CD14-positive monocyte (primary cell): ENCODE measurements at places on chromosomes 2 and 18. TPM values are rescaled to one million over a fixed set of nuclear protein-coding genes. Genes with fewer than 3 reads are reported as not detected.

- DNase-seq: no peak
These were observed 693 bp upstream of the PDK1 start for GRCh38 chr2:172555272-172555521.

- DNase-seq: no peak
These were observed 1.6 kb upstream of the FABP1 start for GRCh38 chr2:88129313-88129959.

DNA sequence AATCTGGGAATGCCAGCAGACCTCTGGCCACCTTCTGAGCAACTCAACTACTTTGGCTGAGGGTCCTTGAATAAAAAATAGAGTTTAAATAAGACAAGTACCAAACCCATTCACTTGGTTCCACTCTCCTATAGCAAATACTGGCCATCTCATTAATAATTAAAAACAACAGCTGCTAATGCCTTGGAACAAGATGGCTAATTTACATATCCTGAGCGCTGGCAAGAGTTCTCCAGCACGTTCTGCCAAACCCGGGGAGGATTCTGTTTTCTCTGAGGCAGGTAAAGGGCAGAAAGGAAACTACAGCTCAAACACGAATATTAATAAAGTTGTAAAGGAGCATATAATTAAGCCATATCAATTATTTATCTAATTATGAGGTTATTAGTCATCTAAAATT lies 1123.7 kb downstream of the TDRD15 start:
- DNase-seq: no peak

- no peak for DNase-seq
These were observed 1259.5 kb upstream of the CDH2 start for GRCh38 chr18:29436459-29436858.

- DNase-seq: no peak
These were observed 29.7 kb downstream of the C2orf42 start for GRCh38 chr2:70161069-70161534.

DNA sequence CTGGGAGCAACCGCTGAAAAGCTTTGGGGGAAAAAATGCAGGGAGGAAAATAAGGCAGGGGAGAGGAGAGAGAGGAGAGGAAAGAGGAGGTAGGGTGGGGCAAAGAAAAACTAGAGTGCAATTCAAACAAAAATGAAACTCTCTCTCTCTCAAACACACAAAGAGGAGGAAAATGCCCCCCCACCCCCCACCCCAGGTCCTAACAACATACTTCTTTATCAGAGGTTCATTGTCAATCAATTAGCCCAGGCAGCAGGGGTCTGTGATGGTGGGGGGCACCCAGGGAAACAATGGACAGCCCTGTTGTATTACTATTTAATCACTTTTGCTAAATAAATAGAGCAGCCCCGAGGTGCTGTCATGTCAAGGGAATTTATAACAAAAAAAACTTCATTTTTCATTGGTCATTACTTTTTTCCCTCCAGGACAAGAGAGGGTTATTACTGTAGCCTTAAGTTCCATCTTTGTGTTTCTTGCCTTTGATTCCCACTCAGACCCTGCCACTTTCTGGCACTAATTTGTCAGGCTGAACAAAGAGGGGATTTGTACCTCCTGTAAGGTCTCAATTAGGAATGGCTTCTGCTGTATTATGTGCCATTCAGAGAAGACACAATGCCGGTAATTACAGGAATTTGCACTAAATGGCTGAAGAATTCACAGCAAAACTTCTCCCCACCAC lies 55.0 kb downstream of the PLEKHM3 start:
- DNase-seq: no peak

- DNase-seq: peak; percentile 22
These were observed 23.5 kb downstream of the HADHB start for GRCh38 chr2:26268213-26268612.

- DNase-seq: no peak
These were observed 3.5 kb downstream of the SNTG2 start for GRCh38 chr2:953975-954686.

- DNase-seq: no peak
These were observed 193.4 kb upstream of the MYT1L start for GRCh38 chr2:2524348-2524941.

DNA sequence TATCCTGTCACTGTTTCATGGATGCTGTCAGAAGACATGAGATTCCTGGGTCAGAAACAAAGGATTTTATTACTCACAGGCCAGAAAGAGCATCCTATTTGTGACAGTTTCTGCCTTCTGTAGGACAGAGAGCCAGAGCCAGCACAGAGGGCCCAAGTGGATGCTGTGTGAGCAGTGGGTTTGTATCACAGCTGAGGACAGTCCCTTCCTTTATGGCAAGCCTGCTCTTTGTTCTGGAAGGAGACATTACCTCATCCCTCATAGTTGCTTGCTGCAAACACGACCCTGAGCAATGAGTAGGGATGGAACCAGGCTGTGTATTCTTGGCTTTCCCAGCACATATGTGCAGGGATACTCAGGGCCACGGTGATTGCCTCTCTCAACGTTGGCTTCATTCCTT lies 41.6 kb downstream of the ARHGEF4 start:
- DNase-seq: no peak

- no peak for DNase-seq
These were observed 35.4 kb upstream of the TMEM182 start for GRCh38 chr2:102726128-102727087.

GRCh38 chr18:22551536-22552151 lies 133.9 kb upstream of the CTAGE1 start:
- DNase-seq: no peak

DNA sequence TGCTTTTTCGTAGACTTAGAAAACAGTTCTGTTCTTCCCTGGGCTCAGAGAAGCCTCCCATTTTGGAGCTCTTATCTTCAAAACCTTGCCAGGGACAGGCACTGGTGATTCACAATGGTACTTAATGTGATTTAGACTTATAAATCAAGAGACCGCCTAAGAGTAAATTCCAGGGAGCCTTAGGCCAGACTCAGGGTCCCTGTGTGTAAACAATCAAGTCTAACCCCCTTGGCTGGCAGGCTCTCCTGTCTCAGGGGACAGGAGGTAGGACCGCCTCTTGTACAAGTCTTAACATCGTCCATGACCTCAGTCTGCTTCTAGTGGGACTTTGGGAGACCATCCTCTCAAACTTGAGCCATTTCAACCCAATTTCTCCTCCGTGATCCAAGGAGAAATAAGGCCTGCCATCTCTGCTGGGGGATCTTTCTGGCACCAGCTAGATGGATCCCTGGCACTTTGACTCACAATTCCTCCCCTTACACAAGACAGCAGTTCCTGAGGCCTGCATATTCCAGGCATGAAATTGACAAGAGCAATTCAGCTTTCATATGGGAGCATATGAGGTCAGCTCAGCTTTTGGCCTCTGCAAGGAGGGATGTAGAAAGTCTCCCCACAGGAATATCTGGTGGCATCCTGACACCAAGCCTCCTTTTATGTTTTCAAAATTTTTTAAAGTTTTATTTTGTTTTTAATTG lies 487.0 kb downstream of the TNS1 start:
- DNase-seq: no peak

GRCh38 chr2:68110102-68110501 lies 47.3 kb upstream of the C1D start:
- DNase-seq: no peak

DNA sequence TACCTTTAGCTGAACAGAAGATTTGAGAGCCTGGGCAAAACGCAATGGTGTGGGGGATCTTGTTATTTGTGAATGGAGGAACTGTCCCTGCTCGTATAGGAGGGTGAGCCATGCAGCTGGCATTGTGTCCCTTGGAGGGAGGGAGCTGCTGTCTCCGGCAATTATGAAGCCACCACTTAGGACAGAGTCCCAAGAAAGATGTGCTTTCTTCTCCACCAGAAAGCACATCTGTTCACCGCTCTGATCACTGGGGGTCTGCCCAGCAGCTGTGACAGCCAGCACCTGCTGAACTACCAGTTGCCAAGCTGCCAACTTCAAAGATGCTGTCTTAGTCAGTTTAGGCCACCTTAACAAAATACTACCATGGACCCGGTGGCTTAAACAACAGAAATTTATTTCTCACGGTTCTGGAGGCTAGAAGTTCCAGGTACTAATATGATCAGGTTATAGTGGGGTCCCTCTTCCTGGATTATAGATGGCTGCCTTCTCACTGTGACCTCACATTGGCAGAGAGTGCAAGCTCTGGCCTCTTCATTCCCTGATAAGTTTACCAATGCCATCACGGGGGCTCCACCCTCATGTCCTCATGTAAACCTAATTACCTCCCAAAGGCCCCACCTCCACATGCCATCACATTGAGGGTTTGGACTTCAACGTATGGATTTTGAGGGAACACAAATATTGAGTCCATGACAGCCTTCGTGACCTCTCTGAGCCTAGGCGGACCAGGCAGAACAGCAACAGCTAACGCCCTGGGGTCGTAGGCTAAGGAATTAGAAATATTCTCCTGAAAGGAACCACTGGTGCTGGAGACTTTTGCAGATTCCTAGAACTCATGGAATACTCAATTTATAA lies 148.3 kb downstream of the RHBDD1 start:
- DNase-seq: no peak

DNA sequence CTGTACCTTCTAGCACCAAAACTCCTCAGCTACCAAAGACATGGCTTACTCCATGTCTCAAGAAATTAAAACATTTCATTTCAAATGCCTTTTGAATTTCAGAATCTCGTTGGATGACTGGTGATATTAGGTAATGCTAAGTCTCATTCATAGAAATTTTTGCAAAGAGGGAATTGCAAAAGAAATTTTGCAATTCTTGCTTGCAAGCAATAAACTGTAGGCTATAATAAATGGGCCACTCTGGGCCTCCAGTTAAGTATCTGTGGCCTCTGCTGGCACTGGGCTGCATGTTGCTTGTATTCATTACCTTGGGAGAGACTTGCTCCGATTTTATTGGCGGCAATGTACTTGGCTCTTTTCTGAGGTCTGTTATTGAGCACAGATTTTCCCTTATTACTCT lies 2.8 kb upstream of the LCLAT1 start:
- DNase-seq: no peak

- DNase-seq: no peak
These were observed 557.3 kb upstream of the ZNF804A start for GRCh38 chr2:184041077-184041476.

GRCh38 chr18:58213440-58213839 lies 169.4 kb downstream of the NEDD4L start:
- peak; percentile 83 for DNase-seq

GRCh38 chr2:99509387-99509786 lies 19.6 kb upstream of the REV1 start:
- no peak for DNase-seq

DNA sequence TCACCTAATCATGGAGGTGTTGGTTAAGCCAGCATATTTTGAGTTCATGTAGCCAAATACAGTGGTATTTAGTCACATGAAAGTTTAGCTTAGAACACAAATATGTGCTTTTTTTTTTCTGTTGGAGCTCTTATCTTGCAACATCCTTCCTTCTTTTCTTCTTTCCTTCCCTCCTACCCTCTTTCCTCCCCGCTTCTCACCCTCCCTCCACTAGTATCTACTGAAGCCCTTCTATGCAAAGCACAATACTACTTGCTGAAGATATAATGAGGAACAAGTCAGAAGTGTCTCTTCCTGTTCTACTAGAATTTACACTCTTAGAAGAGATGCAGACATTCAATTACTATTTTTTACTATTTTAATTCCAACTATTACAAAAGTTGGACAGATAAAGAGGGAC lies 105.0 kb upstream of the ITGA4 start:
- DNase-seq: no peak

TUBA4B gene
- polyA plus RNA-seq: not detected

TWSG1 gene
- polyA plus RNA-seq: 1.1 and 1.6 TPM in 2 replicates

CFAP65 gene
- polyA plus RNA-seq: not detected

GPR75 gene
- not detected for polyA plus RNA-seq

SERPINE2 gene
- not detected in 2 replicates for polyA plus RNA-seq

PAIP2B gene
- polyA plus RNA-seq: 0.08 TPM

LPIN2 gene
- 10.3 TPM for polyA plus RNA-seq

ALKAL2 gene
- polyA plus RNA-seq: not detected
